ENCODE measurements at places on chromosomes 4 and X. TPM values are rescaled to one million over a fixed set of nuclear protein-coding genes. Genes with fewer than 3 reads are reported as not detected.

GRCh38 chrX:9747644-9748043 is 18.0 kb downstream of the GPR143 start:
- DNase-seq: no peak
- no peaks in the 10 kb centered on the region for H3K36me3 ChIP-seq
- H3K27ac ChIP-seq: no peak overlapping the region
- H3K4me3 ChIP-seq: no peak overlapping the region
- peaks cover 7% of the 10 kb centered on the region for H3K4me1 ChIP-seq

The CA5B gene
- 3.8 TPM for total RNA-seq

The SULT1B1 gene
- 0.17 TPM for total RNA-seq

DNA sequence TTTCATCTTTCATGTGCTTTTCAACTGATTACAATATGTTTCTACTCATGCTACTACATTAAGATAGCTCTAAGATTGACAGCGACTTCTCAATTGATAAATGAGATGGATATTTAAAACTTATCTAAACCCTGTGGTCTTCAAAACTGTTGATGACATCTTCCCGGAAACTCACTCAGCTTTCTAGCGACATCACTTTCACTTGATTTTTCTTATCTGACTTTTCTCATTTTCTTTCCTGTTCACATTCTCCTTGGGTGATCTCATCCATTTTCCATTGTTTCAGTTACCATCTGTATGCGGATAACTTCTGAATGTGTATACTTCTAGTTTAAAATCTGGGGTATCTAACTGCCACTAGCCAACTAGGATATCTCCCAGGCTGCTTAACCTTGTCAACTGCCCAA is 3.1 kb downstream of the POLR2B start:
- peaks cover 48% of the 10 kb centered on the region for H3K4me1 ChIP-seq
- H3K36me3 ChIP-seq: peaks cover 39% of the 10 kb centered on the region
- H3K27me3 ChIP-seq: no peaks in the 10 kb centered on the region
- no peak for DNase-seq
- H3K4me3 ChIP-seq: peak overlapping the region; percentile 100

DNA sequence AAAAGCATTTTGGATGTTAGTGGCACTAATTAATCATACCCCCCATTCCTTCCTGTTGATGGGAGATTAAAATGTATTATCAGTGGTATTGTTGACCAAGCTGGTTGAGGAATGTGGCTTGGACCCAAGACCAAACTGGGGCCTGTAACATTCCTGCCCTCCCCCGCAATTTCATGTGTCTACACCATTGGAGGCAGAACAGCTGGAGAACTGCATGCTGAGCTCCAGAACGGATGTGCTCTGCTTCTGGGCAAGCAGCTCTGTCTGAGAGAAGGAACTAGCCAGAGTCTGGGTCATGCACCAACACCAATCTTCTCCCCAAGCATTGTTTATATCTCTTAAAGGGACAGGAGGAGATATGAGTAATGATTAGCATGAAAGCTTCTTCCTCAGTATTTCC is 185.5 kb downstream of the CEP135 start:
- H3K4me3 ChIP-seq: no peak overlapping the region
- no peaks in the 10 kb centered on the region for H3K36me3 ChIP-seq
- H3K4me1 ChIP-seq: no peaks in the 10 kb centered on the region

DNA sequence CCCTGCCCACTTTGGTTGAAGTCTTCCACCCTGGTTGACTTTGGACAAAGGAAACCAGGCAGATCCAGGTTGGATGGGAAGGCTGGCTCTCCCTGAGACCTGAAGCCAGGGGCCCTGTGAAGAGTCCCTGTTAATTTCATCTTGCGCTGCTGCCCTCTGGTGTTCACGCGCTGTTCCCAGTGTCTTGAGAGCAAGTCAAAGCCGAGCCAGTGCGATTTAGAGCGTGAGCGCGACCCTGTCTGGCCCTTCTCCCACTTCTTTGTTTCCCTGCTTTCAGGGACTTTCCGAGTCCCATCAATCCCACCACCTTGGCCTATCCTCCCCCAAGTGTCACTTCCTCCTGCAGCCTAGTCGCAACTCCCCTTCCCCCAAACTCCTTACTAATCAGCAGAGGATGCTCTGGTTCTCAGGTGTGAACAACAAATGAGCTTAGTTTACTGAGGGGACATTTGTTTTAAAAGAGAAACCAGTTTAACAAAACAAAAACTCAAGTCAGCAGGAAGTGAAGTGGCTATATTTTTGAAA is 25.8 kb upstream of the CHRNA9 start:
- peaks cover 88% of the 10 kb centered on the region for H3K4me1 ChIP-seq
- peak overlapping the region; percentile 94 for H3K27ac ChIP-seq
- peaks cover 9% of the 10 kb centered on the region for H3K36me3 ChIP-seq
- DNase-seq: peak; percentile 81
- no peaks in the 10 kb centered on the region for H3K27me3 ChIP-seq
- H3K4me3 ChIP-seq: peak overlapping the region; percentile 67

GRCh38 chr4:148258535-148258934 is 183.7 kb downstream of the NR3C2 start:
- no peaks in the 10 kb centered on the region for H3K4me1 ChIP-seq
- no peaks in the 10 kb centered on the region for H3K27me3 ChIP-seq
- H3K4me3 ChIP-seq: no peak overlapping the region

The RRAGB gene
- total RNA-seq: 6.1 TPM

GRCh38 chrX:120485638-120486520 is 16.8 kb upstream of the LAMP2 start:
- DNase-seq: peak; percentile 40
- H3K27ac ChIP-seq: peak overlapping the region; percentile 76
- H3K4me1 ChIP-seq: peaks cover 12% of the 10 kb centered on the region

Data from activated T-helper 1 cell treated with anti-CD3 and anti-CD28 coated beads, Interleukin-12 subunit alpha, Interleukin-12 subunit beta, Interleukin-2, Interleukin-4 antibody, amounts not matched to agents 30 ng/mL and 10 ng/mL and 1 ng/mL, durations not matched to agents 14 hours and 24 hours and 36 hours (primary cell).